ENCODE measurements at places on chromosomes 6 and 20.
A peak's percentile ranks its signal among the peaks of the same experiment; 100 is the strongest.

DNA sequence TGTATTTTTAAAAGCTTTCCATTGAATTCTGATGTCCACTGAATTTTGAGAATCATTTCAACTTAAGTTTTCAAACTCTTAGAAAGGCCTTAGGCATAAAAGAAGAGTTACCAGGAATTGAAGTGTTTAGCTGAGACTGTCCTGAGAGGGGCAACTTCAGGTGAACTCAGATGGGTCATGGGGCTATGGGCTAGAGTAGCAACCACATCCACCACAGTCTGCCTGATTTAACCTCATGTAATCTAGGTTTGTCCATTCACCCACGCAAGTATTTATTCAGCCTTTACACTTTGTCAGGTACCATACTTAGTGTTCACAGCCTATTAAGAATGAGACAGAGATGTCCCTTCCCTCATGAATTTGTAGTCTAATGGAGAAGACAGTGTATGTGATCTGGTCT is 501.0 kb downstream of the KIF16B start:
- no peak for DNase-seq

DNA sequence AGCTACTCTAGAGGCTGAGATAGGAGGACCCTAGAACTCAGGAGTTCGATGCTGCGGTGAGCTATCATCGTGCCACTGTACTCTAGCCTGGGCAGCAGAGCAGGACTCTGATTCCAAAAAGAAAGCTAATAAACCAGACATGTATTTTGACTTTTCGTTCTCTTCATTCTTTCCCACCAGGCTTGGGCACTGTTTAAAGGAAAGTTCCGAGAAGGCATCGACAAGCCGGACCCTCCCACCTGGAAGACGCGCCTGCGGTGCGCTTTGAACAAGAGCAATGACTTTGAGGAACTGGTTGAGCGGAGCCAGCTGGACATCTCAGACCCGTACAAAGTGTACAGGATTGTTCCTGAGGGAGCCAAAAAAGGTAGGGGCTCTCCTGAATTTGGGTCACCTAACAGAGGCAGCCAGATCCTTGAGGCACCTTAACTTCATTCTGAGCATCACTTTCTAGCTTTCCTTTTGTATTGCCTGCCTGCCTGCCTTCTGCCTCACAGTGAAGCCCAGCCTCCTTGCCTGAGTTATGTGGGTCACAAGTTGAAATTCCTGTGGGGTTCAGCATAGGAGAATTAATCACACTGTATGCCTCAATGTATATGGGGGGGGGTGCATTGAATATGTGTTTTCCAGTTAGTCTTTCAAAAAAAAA is 3.2 kb downstream of the IRF4 start:
- DNase-seq = no peak

DNA sequence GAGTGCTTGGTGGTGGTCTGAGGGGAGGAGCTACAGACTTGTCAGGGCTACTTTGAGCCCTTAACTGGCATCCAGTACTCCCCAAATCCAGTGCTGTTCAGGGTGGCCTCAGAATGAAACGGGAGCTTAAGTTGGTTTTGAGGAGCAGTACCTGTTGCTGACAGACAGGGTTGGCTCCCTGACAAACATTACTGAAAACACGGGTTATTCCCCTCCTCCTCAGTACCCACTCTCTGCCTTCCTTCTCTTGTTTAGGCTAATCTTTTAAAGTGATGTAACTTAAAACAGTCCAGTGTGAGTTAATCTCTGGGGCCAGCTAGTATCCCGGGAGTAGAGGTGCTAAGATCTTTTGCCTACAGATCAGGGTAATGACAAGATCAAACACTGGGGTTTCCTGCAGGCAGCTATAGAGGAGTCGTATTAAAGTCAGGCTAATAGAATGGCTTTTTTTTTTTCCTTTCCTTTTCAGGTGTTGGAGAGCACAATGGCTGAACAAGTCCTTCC is 3.7 kb downstream of the TNFAIP3 start:
- no peak for DNase-seq

DNA sequence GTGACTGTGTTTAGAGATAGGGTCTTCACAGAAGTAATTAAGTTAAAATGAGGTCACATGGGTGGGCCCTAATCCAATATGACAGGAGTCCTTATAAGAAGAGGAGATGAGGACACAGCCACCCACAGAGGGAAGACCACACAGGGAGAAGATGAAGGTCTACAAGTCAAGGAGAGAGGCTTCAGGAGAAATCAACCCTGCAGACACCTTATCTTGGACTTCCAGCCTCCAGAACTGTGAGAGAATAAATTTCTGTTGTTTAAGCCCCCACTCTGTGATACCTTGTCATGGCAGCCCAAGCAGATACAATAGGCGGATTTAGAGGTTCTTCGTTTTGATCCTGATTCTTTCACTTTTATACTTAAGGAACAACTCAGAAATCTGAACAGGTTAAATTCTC is 63.5 kb upstream of the NEDD9 start:
- no peak for DNase-seq

DNA sequence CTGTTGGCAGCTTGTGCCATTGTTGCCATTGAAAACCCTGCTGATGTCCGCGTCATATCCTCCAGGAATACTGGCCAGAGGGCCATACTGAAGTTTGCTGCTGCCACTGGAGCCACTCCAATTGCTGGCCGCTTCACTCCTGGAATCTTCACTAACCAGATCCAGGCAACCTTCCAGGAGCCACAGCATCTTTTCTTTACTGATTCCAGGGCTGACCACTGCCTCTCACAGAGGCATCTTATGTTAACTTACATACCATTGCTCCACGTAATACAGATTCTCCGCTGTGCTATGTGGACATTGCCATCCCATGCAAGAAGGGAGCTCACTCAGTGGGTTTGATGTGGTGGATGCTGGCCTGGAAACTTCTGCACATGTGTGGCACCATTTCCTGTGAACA is 221.8 kb upstream of the FAM83B start:
- DNase-seq = no peak

GRCh38 chr6:39321761-39322160 is 741 bp downstream of the KCNK16 start:
- DNase-seq = no peak

- DNase-seq = no peak
Observed at GRCh38 chr20:21309678-21310467, 6.7 kb downstream of the XRN2 start.

DNA sequence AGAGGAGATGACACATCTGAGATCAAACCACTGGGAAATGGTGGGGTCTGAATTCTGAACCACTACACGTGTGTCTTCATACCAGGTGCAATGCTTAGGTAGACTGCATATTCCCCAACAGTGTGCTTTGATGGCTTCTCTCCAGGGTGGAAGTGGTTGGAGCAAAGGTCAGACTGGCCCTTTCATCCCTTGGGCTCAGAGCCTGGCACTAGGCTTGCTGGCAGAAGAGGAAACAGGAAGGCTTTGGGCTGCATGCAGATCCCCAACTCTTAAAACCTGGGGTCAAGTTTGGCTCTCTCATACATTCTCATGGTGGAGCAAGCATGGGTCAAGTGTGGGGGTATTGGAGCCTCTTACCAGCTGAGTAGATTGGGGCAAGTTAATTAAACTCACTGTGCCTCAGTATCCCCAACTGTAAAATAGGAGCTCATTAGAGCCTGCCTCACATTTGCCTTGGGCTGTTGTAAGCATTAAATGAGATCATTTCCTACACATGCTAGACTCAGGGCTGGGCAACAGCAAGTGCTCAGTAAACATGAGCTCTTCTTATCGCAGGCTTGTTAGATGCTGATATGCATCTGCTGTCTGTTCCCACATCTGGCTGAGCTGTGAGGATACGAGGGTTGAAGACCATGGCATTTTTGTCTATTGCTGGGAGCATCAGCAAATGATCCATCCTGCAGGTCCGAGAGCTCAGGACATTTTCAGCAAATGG is 51.6 kb upstream of the FAM83D start:
- no peak for DNase-seq

GRCh38 chr6:141594874-141595273 is 537.9 kb upstream of the GJE1 start:
- DNase-seq = no peak

GRCh38 chr6:48135323-48136084 is 24.5 kb upstream of the PTCHD4 start:
- DNase-seq = no peak

- DNase-seq = no peak
Observed at GRCh38 chr20:52291109-52291508, 99.5 kb upstream of the ZFP64 start.

- DNase-seq = no peak
Observed at GRCh38 chr6:151247490-151247889, 7.7 kb downstream of the AKAP12 start.

GRCh38 chr6:5909721-5910120 is 97.0 kb downstream of the NRN1 start:
- DNase-seq = no peak

GRCh38 chr6:41073968-41074691 is 1.4 kb downstream of the NFYA start:
- no peak for DNase-seq

- DNase-seq = no peak
Observed at GRCh38 chr6:104409913-104410312, 449.8 kb downstream of the HACE1 start.

DNA sequence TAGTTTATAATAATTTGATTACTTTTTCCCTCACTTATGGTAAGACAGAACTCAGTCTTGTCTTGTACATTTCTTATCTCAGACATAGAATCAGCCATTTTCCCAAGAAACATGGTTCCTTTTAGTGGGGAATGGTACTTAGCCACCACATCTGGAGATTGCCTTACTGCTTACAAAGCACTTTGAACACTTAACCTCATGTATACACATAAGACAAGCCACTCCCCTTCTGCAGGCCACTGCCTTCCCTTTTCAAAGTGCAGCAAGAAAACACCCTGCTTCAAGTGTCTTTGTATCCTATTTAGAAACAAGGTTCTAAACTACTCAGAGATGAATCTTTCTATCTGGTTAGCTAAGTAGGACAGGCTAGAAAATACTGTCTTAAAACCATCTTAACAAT is 159.2 kb downstream of the UBE3D start:
- no peak for DNase-seq

- no peak for DNase-seq
Observed at GRCh38 chr6:39885691-39886090, 48.6 kb downstream of the MOCS1 start.

DNA sequence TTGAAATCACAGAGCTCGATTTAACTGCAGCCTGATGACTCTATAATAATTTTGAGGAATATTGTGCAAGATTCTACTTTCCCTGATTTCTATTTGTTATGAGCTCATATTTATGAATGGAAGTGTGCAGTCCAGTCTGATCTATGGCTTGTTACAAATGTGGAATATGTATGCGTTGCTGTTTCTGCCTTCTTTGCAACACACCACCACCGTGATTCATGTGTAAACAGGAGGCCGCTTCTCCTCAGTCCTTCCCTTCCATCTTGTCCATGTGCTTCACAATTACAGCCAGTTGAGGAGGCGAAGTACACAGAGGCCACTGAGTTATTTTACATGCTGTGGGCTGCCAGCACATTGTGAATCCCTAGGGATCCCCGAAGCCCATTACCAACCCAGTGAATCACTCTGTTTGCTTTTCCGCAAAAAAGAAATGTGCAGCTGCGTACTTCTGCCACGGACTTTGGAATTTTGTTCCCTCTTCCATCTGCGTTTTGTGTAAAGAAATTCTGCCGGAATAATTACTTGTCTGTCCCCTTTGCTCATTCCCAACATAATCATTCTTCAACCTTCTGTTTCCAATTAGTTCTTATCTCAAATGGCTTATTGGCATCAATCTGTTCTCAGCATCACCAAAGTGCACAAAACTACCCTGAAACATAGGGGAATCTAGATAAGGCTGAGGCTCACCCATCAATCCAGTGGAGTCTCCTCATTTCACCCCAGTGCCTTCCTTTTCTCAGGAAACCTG is 551.6 kb upstream of the CITED2 start:
- no peak for DNase-seq

- DNase-seq = no peak
Observed at GRCh38 chr6:107730683-107731314, 93.3 kb downstream of the SCML4 start.

GRCh38 chr6:43983632-43984031 is 143.6 kb downstream of the MRPL14 start:
- DNase-seq = no peak

- DNase-seq = no peak
Observed at GRCh38 chr20:8798505-8798904, 270.4 kb upstream of the PLCB4 start.

DNA sequence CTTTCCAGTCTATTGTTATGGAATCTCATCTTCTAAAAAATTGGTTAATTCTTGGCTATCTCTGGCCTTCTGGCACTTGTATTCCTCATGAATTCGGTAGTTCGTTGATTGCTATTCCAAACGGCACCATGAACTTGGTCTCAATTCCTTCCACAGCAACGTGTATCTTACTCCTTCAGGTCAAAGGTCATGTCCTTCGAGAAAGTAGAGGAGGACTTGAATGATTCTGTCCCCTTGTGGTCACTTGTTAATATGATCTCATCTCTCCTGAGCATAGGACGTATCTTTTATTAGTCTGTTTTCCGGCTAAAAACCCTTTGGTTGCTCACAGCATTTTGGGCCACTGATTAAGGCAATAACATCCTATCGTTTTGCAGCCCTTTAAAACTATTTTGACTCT is 9.4 kb downstream of the TLDC2 start:
- DNase-seq = no peak

DNA sequence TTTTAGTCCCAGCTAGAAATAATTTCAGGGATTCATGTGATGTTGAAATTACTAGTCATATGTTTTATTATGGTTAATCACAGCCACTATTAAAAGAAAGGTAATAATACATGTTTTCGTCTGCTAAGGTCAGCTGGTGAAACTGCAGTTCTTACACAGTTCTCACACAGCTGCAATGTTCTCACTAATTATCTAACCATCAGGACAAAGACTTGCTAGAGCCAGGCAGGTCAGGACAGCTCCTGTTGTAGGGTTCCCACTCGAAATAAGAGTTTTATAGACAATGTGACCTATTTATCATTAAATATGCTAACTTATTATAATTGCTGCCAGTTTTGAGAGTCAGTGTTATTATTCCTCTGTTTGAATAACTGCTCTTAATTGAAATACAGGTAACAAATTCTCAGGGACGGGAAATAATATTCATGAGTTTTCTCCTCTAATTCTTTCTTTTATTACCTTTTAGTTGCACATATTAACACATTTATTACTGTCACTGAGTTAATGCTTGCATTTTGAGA is 97.9 kb downstream of the GJA1 start:
- DNase-seq = no peak

GRCh38 chr6:157036245-157036711 is 259.1 kb downstream of the ARID1B start:
- DNase-seq = peak; percentile 71

DNA sequence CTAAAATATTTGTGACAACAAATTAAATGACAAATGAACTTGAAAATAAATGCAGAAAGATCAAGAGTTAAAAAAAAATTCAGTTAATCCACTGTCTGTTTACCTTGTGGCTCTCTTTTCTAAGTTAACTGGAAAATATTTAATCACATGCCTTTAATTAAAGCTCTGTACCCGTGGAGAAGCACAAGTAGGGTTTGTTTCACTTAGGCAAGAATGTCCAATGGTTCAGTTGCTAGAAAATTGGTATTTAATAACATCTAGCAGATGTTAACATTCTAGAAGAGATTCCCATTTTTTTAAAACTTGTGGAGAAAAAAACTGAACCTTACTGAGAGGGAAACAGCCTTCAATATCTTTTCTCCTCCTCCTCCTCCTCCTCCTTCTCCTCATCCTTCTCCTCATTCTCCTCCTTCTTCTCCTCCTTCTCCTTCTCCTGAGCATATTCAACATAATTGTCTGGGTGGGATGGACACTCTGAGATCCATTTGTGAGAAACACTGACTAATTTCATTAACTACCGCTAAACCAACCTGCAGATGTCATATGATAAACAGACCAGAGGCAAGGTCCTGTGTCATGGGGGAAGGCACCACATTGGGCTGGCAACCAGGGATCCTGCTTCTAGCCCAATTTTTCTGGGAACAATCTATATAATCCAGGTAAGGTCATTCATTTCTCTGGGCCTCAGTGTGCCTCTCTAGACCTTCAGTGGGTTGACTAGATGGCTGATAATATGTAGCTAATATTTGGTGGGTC is 44.1 kb upstream of the AKIRIN2 start:
- DNase-seq = no peak

Data from RWPE2 (cell line).